ENCODE measurements at places on chromosomes 3 and 15.

- no peak for DNase-seq
Observed at GRCh38 chr3:196227629-196228493, 11.5 kb downstream of the SLC51A start.

DNA sequence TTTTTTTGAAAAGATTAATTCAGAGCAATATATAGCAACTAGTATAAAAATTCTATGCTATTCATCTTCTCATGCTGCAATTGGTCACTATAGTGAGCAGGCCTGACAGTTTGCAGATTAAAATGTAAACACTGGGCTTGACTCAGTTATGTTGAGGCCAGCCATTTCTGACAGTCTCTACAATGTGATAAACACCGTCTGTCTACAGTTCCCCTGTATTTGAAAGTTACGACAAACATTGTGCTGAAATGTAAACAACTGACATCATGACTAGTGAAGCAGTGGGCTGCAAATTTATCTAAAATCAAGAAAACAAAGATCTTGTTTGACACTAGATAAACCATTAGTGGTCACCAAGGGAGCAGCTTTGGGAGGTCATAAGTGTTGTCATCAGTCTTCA lies 197.4 kb downstream of the ISL2 start:
- no peak for DNase-seq

DNA sequence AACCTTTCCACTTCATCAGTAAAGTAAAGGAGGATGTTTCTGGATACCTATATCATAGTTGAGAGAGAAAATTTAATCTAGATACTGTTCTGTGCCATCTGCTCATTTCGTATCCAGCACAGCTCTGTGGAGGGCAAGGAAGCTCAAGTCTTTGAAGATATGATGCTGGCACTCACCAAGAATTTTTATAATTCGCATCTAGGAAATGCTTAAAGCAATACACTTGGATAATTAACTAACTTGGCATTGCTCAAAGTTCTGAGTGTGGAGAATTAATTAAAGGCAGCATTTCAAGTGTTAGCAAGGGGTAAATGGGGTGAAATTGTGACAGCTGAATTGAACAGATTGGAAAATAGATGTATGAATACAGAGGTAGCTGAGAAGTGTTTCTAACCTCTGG lies 213.2 kb downstream of the KCNMB2 start:
- DNase-seq, result no peak

GRCh38 chr3:149548669-149549065 lies 74.2 kb downstream of the TM4SF4 start:
- DNase-seq, result no peak

DNA sequence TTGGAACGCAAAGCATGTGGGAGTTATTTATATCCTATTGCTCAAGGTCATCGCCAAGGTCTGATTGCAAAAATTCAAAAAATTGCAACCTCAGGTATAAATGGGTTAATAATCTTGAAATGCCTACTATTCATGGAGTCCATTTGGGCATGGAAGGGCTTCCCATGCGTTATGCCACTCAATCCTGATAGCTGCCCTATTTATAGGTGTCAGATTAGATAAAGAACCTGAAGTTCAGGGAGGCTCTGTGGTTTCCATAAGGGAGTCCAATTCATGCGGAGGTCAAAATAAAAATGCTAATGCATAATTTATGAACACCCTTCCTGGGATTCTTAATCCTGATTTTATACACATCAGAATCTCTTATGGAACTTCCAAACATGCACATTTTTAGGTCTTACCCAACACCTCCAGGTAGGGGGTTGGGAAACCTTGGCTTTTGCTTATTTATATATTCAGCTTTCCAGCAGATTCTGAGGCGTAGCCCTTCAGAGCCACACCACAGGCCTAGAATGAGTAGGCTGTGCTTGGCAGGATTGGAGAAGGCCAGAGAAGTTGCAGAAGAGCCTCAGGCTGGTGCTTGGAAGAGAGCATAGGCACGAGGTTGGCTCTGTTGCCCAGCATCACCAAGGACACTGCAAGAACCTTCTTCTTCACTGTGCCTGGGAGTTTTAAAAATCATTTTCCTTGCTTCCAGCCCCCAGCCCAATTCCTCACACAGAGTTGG lies 324.4 kb upstream of the CFAP20DC start:
- DNase-seq, result no peak

GRCh38 chr3:169240786-169241486 lies 422.6 kb downstream of the MECOM start:
- DNase-seq, result no peak

DNA sequence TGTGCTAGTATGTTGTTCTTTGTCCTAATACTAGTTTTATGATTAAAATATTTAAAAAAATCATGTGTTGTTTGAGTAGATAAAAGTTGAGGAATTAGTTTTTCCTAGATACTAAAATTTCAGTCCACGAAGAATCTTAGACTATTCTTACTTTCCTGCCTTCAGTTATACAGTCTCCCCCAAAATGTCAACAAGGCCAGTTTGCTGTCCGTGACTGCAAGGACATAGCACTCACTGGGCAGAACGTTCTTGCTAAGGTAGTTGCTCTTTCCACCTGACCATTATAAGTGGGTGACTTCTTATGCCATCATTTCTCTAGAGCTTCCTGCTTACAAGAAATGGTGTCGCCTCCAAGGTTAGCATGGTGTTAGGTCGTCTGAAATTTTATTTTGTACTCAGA lies 32.8 kb downstream of the KAT2B start:
- DNase-seq, result no peak

GRCh38 chr15:59274126-59274970 lies 67.7 kb downstream of the LDHAL6B start:
- no peak for DNase-seq

- DNase-seq, result no peak
Observed at GRCh38 chr3:104523136-104523535, 843.6 kb upstream of the ALCAM start.

DNA sequence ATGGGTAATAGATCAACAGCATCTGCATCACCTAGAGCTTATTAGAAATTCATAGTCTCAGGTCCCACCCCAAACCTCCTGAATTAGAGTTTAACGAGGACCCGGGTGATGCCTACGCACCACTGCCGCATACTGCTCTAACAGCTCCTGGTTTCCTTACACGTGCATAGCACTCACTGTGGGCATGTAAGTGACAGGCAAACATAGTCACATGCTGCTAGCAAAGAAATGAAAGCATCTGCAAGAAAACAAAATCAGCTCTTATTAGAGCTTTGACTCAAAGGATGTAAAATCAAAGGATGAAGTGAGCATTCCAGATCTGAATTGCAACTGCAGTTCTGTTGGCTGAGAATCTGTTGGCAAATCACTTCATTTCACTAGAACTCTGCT lies 19.1 kb upstream of the RIOX2 start:
- DNase-seq, result no peak

- no peak for DNase-seq
Observed at GRCh38 chr15:44811337-44811736, 75.0 kb downstream of the TRIM69 start.

DNA sequence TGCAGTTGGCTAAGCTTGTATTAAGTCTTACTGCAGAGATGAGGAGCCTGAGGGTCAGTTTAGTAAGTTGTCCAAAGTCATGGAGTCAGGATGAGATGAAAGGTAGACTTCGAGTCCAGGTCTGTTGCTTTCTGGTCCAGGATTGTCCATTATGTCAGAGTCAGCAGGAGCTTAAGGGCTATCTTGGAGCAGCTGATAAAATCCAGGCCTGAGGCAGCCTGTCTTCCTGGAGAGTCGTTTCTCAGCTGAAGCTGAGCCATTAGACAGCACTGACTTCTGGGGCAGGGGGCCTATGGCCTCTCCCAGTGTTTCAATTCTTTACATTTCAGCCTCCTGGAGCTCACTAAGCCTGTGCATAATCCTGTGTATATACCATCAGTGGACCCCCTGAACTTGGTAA lies 219.5 kb upstream of the GAP43 start:
- no peak for DNase-seq

DNA sequence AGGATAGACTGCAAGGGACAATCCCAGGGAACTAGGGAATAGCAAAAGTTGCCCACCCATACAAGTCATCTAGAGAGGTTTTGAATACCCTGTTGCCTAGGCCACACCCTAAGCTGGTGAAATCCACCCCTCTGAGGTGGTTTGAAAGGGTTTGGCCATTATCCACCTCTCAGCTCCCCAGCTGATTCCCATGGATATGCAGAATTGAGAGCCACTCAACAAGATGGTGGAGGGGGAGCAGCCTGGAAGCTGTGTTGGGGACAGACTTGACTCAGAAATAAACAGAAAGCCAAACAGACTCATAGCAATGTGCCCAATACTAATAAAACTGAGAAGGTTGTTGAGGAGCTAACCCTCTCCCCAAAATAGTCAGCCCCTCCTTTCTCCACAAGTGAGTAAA lies 10.9 kb downstream of the PRR20G start:
- DNase-seq, result no peak

- no peak for DNase-seq
Observed at GRCh38 chr15:90239371-90239770, 5.4 kb downstream of the GDPGP1 start.

GRCh38 chr15:71191296-71191695 lies 76.0 kb downstream of the THSD4 start:
- no peak for DNase-seq

GRCh38 chr3:53129344-53129743 lies 891 bp downstream of the RFT1 start:
- no peak for DNase-seq

- DNase-seq, result no peak
Observed at GRCh38 chr3:11140713-11141104, 13.6 kb upstream of the HRH1 start.

GRCh38 chr3:48516571-48516970 lies 12.6 kb upstream of the SHISA5 start:
- DNase-seq, result no peak

GRCh38 chr3:192799721-192800120 lies 72.4 kb upstream of the FGF12 start:
- DNase-seq, result no peak

DNA sequence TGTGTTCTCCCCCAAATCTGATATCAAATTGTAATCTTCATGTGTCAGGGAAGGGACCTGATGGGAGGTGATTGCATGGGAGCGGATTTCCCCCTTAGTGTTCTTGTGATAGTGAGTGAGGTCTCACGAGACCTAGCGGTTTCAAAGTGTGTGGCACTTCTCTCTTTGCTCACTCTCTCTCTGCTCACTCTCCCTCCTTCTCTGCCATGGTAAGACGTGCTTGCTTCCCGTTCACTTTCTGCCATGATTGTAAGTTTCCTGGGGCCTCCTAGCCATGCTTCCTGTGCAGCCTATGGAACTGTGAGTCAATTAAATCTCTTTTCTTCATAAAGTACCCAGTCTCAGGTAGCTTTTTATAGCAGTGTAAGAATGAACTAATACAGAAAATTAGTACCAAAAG lies 30.6 kb upstream of the OR5H6 start:
- no peak for DNase-seq

DNA sequence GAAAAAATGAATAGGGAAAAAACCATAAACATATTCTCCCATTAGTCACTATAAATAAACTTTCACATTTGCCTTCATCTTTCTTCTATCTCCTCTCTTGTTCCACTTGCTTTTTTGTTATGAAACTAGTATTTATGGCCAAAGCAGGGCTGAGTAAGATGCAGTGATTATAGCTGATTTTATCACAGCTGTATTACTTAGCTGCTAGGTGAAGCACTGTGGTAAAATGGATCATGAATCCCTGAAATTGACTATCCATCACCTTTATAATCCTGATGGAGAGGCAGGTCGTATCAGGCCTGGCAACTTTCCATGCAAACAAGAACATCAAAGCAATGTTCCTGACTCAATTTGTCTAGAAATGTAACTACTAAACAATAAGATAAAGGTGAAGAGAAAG lies 471.6 kb downstream of the TUSC7 start:
- no peak for DNase-seq

DNA sequence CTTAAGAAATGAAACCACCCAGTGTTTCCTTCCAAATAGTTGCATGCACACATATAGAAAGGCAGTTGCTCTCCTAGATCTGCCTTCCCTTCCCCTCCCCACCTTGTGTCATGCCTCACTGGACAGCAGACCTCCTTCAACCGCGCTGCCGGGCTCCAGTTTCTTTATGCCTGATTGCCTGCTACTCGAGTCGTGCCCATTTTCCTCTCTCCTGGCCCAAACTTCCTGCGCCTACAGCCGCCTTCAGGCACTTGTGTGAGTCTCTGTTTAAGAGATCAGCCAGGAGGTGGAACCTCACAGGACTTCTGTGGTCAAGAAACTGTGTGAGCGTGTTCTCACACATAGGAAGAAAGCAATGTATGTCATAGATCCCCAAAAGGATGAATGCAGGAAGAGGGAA lies 8.8 kb upstream of the FAM107A start:
- DNase-seq, result no peak

DNA sequence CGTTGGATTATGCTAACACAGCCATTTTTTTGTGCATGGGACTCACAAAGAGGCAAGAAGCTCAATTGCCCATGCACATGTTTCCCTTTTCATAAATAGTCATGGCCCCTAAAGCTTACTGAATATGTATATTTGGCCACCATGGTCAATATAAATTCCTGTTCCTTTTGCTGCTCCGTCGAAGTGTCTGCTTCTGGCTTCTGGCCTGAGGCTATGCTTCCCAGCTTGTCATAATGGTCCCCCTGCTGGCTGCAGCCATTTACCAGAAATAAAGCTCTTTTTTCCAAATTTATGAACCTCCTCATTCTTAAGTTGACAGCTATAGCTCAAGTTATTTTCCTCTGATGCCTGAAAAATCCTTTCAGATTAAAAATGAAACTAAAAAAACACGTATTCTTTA lies 602.1 kb downstream of the VGLL3 start:
- no peak for DNase-seq

GRCh38 chr15:100186960-100187359 lies 154.8 kb downstream of the ADAMTS17 start:
- DNase-seq, result no peak

DNA sequence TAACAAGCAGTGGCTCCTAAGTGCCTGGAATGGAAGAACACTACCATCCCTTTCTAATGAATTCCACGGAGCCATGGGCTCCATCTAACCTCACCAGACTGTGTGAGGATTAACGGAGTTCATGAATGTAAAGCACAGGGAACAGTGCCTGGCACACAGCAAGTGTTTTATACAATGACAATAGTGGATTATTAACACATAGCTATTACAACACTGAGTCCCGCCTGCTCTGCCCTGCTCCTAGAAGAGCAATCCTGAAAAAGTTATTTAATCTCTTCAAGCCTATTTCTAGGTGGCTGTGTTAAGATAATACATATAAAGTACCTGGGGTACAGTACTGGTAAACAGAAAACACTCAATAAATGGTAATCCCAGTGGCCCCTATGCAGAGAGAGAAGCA lies 51.4 kb downstream of the RYK start:
- DNase-seq, result no peak

- DNase-seq, result no peak
Observed at GRCh38 chr3:50714946-50715345, 40.2 kb downstream of the DOCK3 start.

DNA sequence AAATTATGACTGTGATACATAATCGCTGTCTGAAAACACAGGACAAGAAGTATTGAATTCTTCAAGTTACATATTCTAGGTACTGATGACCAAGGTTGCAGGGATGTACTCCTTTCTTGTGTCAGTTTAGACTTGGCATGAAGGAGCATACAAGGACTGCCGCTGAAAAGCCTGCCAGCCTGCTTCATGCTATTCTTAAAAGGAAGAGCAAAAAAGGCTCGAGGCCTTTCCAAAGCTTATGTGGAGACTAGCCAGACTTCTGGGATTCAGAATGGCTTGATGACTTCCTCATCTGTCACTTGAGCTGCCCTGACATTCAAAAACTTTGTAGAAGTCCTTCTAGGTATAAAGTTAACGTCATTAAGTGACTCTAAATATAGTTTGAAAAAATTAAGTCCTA lies 92.0 kb downstream of the CADM2 start:
- DNase-seq, result no peak

Data from putamen (tissue), 1 donor.